HEK293T (cell line): ENCODE measurements at places on chromosomes 1 and 21.

DNA sequence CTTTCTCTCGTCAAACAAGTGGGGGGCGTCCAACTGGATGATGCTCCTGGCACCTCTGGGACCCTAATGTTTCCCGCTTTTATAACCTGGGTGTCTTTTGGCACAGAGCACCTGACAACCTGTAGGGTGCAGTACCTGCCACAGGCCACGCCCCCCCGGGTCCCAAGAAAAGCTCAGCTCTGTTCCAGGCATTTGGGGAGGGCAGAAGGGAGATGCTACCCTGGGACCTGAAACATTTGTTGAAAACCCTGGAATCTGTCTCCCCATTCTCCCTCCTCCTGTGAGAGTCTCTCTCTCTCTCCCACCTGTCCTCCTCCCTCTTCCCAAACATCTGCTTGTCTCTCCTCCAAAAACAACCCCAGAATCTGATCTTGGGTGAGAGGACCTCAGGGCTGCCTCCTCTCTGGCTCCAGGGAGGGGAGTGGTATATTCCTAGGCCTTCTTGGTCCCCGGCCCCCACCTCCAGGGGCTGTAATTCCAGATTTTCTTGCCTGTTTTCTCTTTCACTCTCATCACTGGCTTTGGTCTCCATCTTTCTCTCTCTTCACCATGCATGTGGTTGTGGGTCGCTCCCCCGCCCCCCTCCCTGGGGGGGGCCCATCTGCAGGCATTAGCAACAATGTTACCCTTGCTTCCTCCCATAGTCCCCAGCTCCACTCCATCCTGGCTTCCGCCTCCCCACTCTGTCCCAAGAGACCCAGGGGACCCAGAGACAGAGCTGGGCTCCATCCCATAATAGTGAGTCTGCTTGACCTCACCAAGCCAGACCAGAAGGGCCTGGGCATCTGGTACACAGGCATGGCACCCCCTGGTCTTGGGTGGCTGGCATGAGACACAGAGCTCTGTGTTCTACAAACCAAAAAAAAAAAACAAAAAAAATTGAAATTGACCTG is 4.1 kb downstream of the AHDC1 start:
- DNase-seq = no peak

DNA sequence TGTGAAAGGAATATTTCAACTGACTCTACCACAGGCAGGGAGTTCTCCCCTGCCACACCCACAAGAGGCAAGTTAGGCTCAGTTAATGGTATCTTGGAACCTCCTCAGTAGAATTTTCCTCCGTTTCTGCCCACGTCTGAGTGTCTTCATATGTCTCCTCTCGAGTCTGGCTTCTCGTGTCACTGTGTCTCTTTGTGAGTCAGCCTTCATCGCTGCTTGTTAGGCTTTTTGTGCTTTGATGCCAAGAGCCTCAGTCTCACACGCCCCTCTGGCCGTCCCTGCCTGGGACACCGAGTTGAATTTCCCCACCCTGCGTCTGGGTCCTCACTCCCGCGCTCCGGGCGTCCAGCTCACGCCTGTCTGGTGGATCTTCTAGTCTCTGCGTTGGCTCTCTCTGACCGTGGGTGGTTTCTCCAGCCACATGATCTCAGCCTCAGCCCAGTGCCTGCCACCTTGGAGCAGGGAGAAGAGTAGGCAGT is 125.7 kb upstream of the GADD45A start:
- peak; percentile 49 for DNase-seq

- no peak for DNase-seq
These were observed 133.2 kb downstream of the ROR1 start for GRCh38 chr1:63907051-63907450.

DNA sequence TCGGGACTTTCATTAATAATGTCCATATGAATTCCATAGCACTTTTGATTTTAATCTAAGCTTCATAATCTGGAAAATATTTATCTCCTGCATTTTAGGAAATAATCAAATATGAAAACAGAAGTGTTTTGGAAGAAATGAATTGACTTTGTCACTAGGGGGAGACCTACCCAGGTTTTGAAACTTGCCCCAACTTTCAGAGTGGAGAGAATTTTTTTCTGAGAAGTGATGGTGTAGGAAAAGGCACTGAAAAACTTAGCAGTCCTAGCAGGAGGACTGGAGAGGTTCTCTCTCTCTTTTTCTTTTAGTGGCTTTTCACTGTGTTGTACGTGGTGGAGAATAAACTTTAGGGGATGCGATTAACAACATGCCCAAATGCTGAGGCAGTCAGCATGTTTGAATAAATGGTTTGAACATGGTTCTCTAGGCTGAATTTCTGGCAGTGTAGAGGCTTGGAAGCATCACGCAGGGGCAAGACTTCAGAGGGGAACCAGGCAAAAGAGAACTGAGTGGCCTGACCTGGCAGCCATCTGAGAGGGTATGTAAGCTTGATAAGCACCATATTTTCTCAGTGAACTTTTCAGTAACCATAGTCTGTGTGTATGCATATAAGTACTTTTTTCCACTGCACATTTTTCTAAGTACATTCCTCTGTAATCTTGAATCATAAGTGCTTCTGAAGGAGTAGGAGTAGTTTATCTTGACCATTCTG is 68.3 kb upstream of the NEK7 start:
- peak; percentile 37 for DNase-seq

DNA sequence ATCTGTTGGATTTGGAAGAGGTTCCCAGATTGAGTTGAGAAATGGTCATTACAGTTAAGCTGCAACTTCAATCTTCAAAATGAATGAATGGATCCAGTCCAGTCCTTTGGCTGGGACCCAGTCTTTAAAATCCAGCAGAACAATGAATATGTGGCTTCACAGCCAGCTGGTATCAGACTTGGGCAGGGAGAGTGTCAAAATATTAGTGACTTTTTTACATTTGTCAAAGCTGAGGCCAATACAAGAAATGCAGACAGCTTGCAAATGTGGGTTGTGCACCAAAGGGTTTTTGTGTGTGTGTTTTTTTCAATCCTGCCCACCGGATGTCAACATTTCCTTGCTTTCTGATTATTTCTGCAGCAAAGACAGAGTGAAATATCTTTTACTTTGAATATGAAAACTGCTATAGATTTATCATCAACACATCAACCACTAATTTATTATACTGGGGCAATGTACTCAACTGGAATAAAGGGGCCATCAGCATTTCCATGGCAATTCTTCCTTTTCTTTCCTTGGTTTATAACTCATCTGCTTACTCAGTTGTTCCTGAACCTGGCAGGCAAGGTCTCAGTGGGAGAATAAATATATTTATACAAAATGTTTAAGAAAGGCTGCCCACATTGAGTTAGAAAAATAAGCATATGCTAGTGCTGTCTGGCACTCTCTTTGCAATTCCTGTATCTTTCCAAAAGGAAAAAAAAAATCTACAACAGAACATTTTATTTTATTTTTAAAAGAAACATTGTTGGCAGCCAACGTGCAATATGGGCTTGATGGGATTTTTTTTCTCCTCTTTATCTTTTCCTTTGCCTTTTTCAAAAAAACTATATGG is 491.6 kb upstream of the C1orf87 start:
- no peak for DNase-seq

GRCh38 chr1:107454791-107455190 is 314.0 kb downstream of the NTNG1 start:
- no peak for DNase-seq

- no peak for DNase-seq
These were observed 34.5 kb downstream of the NTNG1 start for GRCh38 chr1:107175102-107175909.

DNA sequence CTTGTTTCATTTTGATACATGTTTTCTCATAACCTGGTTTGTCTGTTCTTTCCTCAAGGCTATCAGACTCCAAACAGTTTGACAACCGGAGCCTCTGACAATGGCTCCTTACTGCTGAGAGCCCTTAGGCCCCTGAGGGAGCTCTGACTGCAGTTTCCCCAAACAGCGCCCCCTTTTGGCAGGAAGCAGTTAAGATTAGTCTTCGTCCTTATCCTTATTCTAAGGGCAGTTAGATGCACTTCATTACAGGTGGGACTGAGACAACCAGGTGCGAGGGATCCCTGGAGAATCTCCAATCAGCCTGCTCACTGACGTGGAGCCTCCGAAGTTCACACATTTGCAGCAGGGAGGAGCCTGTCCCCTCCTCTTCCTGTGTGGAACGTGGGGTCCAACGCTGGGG is 393.1 kb downstream of the BRINP3 start:
- peak; percentile 20 for DNase-seq

DNA sequence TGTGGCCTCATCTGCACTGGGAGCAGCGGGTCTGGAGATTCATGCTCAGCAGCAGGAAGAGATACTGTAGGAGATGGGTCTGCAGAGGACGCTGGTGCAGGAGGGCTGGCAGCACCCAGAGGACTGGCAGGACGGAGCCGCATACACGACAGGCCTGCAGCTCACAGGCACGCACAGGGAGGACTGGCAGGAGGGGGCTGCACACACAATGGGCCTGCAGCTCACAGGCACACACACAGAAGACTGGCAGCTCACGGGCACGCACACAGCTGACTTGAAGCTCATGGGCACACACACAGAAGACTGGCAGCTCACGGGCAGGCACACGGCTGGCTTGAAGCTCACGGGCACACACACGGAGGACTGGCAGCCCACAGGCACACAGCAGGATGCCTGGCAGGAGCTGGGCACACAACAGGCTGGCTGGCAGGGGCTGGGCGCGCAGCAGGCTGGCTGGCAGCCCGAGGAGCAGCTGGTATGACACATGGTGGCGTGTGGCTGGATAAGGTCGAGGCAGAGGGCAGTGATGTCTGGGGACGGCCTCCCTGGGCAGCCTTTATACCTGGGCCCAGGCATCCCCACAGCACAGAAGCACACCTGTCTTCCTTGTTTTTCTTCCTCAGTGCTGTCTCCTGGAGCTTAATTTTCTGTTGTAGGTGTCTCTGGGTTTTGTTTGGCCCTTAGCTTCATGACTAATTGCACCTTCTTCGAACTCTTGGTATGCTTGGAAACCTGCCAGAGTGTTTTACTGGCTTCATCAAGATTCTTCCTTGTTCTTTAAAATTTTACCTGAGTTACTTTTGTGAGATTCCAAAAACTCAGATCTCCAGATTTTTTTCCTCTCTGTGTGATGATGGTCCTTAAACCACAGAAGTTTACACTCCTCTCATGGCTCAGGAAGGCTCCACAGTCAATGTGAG is at the start of gene KRTAP12-2:
TSS of gene KRTAP12-2 (minus strand) at position 527 of the 920 bp plus-strand sequence. CDS start at position 486, 41 bp downstream.
- no peak for DNase-seq

DNA sequence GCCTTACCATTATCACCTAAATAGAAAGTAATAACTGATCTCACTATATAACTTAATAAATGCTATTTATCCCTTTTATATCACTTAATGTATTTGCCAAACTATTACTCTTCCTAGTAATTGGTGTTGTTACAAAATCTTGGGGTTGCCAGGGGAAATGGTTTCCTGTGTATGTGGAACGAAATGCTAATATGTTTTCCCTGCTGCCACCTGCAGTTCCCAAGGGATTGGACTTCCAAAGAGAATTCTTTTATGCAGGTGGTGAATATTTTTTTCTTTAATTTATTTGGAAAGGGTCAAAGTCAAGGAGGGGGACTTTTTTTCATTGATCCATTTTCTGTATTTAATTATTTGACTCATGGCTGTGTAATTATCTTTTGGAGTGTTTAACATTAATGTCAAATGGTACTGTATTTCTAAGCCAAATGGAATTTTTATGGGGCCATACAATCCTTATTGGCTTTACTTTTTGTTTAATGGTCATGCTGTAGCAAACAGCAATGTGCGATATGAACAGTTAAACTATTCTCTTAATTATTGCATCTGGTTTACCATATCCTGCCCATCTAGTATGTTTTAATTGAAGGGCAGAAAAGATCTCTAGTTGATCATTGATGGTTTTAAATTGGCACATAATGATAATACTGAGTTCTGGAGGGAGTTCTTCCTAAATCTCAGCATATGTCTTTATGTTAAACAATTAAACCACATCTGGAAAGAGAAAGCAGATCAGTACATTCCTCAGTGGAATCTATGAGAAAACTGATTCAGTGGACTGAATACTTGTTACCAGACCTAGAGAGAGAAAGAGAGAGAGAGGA is 486.3 kb downstream of the TTLL7 start:
- DNase-seq = no peak

GRCh38 chr1:33292726-33293340 is 28.1 kb downstream of the A3GALT2 start:
- no peak for DNase-seq

DNA sequence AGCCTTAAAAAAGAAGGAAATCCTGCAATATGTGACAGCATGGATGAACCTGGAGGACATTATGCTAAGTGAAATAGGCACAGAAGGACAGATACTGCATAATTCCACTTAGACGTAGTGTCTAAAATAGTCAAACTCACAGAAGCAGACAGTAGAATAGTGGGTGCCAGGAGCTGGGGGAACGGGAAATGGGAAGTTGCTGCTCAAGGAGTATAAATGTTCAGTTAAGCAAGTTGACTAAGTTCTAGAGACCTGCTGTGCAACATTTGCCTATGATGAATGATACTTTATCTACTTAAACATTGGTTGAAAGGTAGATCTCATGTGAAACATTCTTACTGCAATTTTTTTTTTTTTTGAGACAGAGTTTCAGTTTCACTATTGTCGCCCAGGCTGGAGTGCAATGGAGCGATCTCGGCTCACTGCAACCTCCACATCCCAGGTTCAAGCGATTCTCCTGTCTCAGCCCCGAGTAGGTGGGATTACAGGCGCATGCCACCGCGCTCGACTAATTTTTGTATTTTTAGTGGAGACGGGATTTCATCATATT is 197.8 kb downstream of the HIVEP3 start:
- no peak for DNase-seq

DNA sequence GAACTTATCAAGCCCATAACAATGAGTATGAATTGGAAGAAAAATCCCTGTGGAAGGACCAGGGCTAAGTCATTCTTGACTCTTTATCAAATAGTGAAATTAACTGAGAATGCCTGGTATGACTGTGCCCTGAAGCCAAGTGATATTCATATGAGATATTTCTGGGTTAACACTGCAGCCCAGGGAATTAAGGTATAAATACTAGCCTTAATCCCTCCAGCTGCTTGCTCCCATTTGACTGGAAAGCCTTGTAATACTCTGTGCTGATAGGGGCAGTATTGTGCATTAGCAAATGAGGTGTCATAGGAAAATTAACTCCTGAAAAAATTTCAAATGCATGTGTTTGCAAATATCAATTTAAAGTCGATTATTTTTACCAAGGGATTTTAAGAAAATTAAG is 568.8 kb downstream of the LMO4 start:
- DNase-seq = no peak

DNA sequence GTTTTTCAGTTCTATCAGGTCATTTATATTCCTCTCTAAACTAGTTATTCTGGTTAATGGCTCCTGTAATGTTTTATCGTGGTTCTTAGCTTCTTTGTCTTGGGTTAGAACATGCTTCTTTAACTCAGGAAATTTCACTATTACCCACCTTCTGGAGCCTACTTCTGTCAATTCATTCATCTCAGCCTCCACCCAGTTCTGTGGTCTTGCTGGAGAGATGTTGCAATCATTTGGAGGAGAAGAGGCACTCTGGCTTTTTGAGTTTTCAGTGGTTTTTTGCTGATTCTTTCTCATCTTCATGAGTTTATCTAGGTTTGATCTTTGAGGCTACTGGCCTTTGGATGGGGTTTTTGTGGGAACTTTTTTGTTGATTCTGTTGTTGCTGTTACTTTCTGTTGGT is 213.0 kb downstream of the BRINP2 start:
- no peak for DNase-seq
